ENCODE measurements at places on chromosomes 1 and 21.
A peak's percentile ranks its signal among the peaks of the same experiment; 100 is the strongest.

- no peak for DNase-seq
Observed at GRCh38 chr1:94468708-94469107, 50.5 kb downstream of the ABCD3 start.

- no peak for DNase-seq
Observed at GRCh38 chr1:2232255-2232915, 4.3 kb downstream of the SKI start.

GRCh38 chr1:95115708-95116137 is 1.4 kb upstream of the TLCD4 start:
- DNase-seq = no peak

DNA sequence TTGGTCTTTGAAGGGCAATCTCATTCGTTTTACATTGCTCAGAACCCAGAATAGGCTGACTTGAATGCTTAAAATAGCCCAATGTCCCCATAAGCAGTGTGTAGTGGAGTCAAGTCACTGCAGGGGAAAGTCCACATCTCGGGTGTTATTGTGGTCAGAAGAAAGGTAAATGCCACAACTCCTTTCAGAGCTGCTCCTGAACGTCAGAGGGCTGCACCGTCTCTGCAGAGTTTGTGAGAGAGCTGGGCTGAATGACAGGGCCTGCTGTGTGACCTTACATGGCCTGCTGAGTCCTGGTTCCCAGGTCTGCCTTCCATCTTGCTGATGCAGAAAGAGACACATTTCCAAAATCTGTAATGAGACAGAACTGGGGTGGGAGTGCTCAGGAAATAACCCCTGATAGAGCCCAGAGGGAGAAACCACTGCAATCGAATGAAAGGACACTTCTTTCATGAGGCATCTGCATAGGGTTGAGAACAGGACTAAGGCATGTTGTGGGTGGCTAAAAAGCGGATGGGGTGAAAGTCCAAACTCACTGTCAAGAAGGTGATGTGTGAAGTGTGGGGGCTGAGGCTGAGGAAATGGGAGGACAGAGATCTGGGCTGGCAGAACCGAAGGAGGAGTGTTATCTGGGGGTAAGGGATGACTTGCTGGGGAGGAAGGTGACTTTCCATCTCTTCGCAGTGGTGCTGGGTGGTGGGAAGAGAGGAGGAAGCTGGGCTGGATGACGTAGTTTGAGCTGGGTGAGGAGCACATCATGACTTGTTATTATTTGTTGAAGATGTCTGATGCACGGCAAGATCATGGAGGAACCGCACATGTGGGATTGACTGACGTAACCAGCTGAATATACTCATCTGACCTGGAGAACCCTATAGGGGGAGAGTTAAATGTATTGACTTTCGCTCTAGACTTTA is 33.7 kb downstream of the XCL2 start:
- no peak for DNase-seq

GRCh38 chr1:95023399-95024043 is 49.2 kb downstream of the ALG14 start:
- DNase-seq = no peak

- no peak for DNase-seq
Observed at GRCh38 chr1:187262731-187263130, 434.0 kb downstream of the PLA2G4A start.

- no peak for DNase-seq
Observed at GRCh38 chr1:43994794-43995790, 3.7 kb downstream of the CCDC24 start.

- DNase-seq = no peak
Observed at GRCh38 chr1:119330466-119331189, 38.0 kb upstream of the HAO2 start.

DNA sequence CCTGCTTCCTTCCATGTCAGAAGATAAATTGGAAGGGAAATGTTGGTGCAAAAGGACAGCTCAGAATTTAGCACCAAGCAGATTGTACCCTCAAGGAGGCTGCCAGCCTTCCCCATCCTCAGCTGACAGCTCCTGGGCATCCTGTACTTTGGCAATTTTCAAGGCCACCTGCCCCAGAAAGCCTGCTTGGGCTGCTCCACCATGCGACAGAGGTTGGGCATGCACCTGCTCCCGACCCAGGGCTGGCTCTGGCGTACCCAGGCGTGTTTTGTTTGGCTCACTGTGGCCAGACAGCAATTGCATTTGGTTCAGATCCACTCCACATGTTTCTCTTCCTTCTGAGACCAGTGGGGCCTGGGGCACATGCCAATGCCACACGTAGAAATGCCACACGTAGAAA is 547.8 kb downstream of the NPHP4 start:
- DNase-seq = no peak

GRCh38 chr1:67496329-67496728 is 66.1 kb upstream of the SERBP1 start:
- no peak for DNase-seq

- no peak for DNase-seq
Observed at GRCh38 chr1:168623003-168623828, 46.8 kb downstream of the XCL1 start.

- no peak for DNase-seq
Observed at GRCh38 chr1:160471253-160471652, 51.8 kb downstream of the SLAMF6 start.

- no peak for DNase-seq
Observed at GRCh38 chr1:228344631-228345072, 62.0 kb downstream of the TRIM11 start.

DNA sequence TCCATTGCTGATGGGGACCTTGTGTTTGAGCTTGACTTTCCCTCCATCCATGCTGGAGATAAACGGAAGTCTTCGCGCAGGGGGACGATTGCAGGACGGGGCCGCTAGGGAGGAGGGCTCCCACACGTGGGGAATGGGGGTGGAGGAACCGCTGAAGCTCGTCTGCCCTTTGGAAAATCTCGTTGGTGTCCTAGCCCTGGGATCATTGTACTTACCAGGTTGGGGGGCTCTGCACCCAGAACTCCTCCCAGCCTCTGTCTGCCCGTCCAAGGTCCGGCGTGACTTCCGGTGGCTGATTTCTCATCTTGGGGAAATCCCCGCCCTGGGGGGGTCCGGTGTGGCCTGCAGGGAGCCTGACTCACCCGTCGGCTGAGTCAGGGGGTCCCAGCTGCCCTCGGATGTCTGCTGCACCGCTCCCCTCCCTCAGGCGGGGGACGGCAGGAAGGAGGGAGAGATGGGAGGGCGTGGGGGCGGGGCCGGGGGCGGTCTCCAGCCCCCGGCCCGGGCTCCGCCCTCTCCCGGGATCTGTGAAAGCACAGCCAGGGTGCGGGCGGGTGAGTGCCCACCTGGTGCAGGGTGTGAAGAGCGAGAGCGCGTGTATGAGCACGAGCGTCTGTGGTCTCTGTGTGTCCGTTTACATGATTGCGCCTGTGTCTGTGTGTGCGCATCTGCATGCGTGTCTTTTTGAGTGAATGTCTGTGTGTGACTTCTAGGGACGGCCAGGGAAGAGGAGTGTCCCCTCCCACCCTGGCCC is 35.8 kb downstream of the PIK3CD start:
- peak; percentile 65 for DNase-seq

GRCh38 chr1:234515411-234515810 is 36.4 kb upstream of the TARBP1 start:
- DNase-seq = no peak

DNA sequence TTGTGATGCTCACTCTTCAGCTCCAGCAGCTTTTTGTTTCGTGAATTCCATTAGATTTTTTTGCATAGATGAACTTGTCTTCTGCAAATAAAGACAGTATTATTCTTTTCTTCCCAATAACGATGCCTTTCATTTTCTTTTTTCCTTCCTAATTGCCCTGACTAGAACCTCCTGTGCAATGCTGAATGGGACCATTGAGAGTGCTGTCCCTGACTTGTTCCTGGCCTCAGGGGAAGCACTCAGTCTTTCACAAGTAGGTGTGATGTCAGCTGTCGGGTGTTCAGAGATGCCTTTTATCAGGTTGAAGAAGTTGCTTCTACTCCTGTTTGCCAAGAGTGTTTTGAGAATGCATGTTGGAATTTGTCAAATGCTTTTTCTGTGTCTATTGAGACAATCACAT is 64.3 kb upstream of the ADARB1 start:
- DNase-seq = no peak

- DNase-seq = no peak
Observed at GRCh38 chr1:90959352-90960206, 62.3 kb downstream of the ZNF644 start.

- DNase-seq = no peak
Observed at GRCh38 chr1:234725177-234726132, 115.5 kb upstream of the IRF2BP2 start.

GRCh38 chr1:209877087-209877764 is 49.5 kb downstream of the UTP25 start:
- no peak for DNase-seq

DNA sequence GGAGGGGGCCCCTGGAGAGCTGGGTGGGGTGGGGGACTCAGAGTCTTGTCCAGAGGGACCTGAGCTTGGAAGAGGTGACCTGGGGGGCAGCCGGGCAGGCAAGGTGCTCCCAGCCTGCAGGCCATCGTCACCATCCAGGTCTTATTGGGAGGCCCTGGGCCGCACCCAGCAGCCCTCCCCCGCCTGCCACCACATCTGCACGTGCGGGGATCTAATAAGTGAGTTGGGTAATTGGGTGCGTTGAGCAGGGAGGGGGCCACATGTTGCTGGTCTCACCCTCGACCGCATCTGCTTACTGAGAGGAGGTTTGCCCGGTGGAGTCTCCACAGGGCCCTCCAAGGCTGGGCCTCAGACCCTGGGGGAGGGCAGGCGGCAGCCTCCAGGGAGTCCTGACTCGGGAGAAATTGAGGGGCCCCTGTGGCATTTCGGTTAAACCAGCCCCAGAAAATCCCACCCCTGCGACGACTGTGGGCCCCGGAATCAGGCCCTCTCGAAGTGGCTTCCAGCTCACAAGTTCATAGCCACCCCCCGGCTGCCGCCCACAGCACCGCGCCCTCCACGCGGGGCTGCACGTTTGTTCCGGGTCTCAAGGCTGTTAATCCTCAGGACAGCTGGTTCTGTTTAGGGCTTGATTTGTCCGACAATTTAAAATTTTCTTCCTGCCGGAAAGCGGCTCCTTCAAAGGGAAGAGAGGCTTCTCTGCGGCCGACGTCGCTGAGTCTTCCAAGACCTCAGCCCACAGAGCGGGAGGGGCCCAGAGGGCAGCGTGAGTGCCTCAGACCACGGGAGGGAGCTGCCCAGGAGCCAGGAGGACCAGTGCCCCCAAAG is 14.7 kb upstream of the COL6A2 start:
- DNase-seq = no peak

DNA sequence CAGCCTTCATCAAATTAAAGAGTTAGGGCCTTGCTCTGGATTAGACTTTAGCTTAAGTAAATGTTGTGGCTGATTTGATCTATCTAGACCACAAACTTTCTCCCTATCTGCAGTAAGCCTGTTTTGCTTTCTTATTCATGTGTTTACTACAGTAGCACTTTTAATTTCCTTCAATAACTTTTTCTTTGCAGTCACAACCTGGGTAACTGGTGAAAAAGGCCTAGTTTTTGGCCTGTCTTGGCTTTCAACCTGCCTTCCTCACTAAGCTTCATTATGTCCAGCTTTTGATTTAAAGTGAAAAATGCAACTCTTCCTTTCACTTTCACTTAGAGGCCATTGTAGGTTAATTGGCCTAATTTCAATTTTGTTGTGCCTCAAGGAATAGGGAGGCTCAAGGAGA is 12.5 kb upstream of the LPGAT1 start:
- no peak for DNase-seq

GRCh38 chr1:245054507-245055270 is 100.1 kb upstream of the KIF26B start:
- DNase-seq = no peak

DNA sequence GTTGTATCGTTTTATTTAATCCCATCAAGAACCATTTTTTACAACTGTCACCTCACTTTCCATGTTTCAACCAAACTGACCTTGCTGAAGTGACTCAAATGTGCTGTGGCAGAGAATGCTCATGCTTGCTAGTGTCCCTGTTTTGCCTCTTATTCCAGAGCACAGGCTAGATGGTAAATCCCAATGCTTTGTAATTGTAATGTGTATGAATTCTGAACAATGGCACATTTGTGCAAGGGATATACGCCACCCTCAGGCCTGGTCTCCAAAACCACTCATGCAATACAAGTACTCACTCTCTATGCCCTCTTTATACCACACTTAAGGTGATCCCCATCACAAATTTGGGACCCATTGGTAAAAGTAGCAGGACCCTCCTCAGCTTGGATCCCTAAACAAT is 313.6 kb downstream of the HHIPL2 start:
- no peak for DNase-seq

DNA sequence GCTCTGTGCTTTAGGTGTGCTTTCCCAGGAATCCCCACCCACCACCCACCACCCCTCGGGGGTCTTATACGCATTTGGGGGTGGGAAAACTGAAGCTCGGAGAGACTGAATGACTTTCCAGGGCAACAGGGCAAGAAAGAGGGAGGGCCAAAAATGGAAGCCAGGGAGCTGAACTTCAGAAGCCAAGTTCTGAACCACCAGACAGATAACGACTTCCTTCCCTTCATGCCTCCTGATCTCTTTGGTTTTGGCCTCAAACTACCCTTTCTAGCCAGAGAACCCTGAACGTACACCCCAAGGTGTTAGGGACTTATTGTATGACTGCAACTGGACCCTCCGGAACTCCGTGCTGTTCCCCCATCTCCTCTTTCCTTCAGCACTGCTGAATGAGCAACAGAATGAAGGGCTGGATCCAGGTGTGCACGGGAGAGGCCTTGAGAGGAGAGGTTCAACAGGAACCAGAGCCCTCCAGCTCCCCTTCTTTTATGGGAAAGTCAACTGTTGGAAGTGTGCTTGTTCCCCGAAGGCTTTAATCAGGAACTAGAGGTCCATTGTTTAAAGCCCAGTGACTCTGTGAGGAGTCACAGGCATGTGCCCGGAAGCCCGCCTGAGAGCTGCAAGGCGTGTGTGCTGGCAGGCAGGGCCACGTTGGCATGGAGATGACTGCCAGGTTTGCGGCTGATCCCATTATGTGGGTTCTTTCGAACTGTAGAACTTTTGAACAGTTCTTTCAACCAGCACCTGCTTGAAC is 3.1 kb downstream of the BACE2 start:
- no peak for DNase-seq

- no peak for DNase-seq
Observed at GRCh38 chr1:15355968-15356625, 53.6 kb upstream of the EFHD2 start.

DNA sequence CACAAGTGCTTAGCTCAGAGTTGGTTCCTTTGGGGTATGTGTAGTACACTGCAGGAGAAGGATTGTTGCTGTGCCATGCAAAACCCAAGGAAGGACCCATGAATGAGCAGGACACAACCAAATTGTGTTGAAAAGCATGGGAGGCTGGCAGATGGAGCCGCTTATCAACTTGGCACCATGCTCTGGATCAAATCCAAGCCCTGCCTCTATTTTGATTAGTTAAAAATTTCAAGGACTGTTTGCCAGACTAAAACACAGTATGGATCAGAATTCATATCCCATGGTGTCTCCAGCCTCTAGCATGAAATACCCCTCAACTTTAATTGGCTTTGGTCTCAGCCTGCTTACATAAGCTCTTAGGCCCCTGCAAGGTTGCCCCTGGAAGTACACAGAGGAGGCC is 27.8 kb downstream of the CCDC185 start:
- DNase-seq = no peak

- DNase-seq = no peak
Observed at GRCh38 chr1:209780268-209780667, 4.1 kb downstream of the C1orf74 start.
